ENCODE measurements at places on chromosomes 7 and 10.

DNA sequence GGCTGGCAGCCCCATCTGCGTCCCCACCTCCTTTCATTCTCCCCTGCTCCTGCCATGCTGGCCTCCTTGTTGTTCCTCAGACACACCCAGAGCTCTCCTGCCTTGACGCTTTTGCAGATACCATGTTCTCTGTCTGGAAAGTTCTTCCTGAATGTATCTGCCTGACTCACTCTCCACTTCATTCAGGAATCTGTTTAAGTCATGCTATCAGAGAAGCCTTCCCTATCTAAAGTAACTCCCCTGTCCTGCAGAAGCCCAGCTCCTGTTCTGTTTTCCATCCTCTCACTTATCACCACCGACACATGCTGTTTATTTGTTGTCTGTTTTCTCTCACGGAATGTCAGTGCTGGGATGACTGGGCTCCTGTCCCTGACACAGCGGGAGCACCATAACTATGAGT, 82.0 kb downstream of the AFAP1L2 start:
- DNase-seq: no peak

- DNase-seq: no peak
These were observed 15.1 kb upstream of the SLC16A12 start for GRCh38 chr10:89550509-89550908.

- no peak for DNase-seq
These were observed 44.0 kb downstream of the CCDC7 start for GRCh38 chr10:32489901-32490300.

DNA sequence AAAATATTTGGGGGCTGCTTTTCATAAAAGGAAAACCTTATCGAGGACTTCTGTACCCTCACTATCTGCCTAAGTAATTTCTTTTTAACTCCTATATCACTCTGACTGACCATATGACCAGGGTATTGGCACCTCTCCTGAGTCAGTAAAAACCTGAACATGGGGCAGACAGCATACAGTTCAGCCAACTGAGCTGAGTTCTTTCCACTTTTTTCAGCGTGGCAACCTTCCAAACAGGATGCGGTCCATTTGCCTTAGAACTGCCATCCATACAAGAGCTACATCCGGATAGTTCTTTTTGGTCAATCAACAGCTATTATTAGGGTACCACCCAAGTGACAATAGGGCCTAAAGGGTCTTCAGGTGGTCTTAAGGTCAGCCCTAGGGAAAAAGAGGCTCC, 122.6 kb downstream of the MARCHF5 start:
- DNase-seq: no peak

- no peak for DNase-seq
These were observed 221.5 kb downstream of the ADAM12 start for GRCh38 chr10:126166797-126167196.

DNA sequence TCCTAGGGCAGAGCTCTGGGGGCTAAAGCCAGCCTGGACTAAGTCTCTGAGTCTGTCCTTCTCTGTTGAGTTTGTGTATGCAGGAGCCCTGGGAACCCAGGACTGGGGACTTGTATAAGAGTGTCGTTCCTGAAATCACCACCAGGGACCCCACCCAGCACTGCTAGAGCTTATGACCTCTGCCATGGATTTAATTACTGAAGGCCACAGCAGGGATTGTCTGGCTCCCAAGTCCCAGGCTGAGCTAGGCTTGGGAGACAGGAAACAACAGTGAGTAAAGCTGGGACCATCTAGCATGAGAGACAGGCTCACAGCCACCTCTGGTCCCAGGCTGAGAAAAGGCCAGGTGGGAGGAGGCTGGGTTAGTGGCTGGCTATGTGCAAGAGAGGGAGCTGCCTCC, 1.4 kb upstream of the TSPAN15 start:
- DNase-seq: peak; percentile 15

DNA sequence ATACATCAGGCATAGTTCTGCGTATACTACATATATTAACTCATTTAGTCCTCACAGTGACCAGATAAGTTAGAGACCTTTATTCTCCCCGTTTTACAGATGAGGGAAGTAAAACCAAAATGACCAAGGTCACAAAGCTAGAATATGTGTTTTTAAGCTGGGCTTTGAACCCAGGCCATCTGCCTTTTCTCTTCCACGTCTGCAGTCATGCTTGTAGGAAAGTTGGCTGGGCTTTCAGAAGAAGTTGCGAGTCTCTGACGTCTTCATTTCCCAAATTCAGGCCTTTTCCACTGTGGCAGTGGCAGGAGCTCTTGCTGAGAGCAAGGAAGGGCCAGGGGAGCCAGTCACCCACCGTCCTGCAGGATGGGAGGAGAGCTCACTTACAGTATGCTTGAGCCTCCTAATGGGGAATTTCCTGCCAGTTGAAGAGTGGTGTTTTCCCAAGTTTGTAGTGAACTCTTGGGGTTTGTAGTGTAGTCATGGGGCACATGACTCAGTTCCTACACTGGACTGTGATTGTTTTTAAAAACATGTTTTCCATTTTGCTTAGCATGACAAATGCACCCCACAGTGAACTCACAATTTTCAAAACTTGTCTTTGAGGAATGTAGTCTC, 34.2 kb downstream of the CYP17A1 start:
- DNase-seq: no peak

DNA sequence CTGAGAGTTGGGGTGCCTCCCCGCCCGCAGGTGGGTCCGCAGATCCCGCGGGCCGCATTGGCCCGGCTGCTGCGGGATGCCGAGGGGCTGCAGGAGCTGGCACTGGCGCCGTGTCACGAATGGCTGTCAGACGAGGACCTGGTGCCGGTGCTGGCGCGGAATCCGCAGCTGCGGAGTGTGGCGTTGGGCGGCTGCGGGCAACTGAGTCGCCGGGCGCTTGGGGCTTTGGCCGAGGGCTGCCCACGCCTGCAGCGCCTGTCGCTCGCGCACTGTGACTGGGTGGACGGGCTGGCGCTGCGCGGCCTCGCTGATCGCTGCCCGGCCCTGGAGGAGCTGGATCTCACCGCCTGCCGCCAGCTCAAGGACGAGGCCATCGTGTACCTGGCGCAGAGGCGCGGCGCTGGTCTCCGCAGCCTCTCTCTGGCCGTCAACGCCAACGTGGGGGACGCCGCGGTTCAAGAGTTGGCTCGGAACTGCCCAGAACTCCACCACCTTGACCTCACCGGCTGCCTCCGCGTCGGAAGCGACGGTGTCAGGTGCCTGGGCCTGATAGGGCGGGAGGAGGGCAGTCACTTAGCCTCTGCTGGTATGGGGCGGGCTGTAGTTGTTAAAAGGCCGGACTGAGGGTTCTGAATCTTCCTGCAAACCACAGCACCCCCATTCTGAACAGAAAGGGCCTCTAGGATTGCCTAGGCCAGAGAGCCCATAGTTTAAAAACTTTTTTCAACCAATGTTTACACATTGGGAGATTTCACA, 1.3 kb downstream of the FBXL15 start:
- DNase-seq: peak; percentile 19

DNA sequence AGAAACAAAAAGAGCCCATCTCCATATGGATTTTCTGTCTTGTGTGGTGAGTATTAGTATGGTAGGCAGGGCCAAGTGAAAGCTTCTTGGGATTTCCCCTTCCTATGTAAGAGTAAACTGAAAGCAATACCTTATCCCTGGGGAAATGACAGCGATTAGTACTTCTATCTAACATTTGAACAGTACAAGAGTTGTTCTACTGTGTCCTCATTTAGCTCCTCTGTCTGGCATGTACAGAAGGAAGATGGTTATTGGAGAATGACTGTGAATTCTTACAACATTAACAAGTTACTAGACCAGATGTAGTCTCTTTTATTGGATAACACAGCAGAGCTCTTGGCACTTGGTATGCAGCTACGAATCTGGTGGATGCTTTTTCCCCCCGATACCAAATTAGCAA, 17.9 kb upstream of the TRIL start:
- no peak for DNase-seq

- no peak for DNase-seq
These were observed 713 bp downstream of the IMMP2L start for GRCh38 chr7:111561654-111561903.

- DNase-seq: no peak
These were observed 162.3 kb downstream of the CCDC3 start for GRCh38 chr10:12838995-12839927.

- DNase-seq: peak; percentile 13
These were observed 3.6 kb downstream of the GDI2 start for GRCh38 chr10:5809527-5810154.

- no peak for DNase-seq
These were observed 275.3 kb downstream of the NRG3 start for GRCh38 chr10:82150123-82150900.
